Neural progenitor cell (in vitro differentiated cells): ENCODE measurements at places on chromosomes 4 and X. TPM values are rescaled to one million over a fixed set of nuclear protein-coding genes. Genes with fewer than 3 reads are reported as not detected.

DRD5 gene
- total RNA-seq: 0.06 TPM in 1 of 2 replicates, not detected in the other

GRCh38 chr4:151540728-151541388 lies 131.9 kb downstream of the FHIP1A start:
- DNase-seq: no peak

DNA sequence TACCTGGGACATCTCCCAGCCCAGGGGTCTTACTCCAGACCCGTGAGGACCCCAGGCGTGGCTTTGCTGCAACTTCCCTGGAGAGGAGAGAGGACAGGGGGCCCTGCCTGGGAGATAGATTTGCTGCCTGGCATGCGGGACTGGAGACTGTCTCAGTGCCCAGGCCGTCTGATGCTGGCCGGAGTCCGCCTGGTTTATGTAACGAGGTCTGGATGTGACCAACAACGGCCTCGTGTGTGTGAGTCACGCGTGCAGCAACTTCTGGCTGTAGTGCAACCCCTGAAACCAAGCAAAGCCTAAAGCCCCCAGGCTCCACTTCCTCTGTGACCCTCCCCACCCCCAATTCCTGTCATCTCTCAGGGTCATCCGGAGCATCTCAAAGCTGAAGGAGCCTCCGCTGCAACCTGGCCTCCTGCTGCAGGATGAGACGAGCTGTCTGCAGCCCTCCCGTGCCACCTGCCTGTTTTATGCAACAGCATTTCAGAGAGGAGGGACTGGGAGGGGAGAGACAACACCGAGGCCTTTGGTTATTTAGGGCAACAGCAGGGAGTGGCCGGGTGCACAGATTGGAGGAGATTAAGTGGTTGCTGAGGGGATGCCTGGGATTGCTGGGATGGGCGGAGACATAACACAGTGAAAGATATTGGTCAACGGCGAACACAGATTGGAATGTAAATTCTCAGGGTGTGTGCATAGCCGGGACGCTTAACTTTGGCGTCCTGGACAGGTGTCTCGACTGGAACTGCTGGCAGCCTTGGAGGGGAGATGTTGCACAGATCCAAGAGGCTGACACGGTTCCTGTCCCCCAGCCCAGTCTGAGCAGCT lies 16.0 kb downstream of the XG start:
- DNase-seq: peak; percentile 52

DNA sequence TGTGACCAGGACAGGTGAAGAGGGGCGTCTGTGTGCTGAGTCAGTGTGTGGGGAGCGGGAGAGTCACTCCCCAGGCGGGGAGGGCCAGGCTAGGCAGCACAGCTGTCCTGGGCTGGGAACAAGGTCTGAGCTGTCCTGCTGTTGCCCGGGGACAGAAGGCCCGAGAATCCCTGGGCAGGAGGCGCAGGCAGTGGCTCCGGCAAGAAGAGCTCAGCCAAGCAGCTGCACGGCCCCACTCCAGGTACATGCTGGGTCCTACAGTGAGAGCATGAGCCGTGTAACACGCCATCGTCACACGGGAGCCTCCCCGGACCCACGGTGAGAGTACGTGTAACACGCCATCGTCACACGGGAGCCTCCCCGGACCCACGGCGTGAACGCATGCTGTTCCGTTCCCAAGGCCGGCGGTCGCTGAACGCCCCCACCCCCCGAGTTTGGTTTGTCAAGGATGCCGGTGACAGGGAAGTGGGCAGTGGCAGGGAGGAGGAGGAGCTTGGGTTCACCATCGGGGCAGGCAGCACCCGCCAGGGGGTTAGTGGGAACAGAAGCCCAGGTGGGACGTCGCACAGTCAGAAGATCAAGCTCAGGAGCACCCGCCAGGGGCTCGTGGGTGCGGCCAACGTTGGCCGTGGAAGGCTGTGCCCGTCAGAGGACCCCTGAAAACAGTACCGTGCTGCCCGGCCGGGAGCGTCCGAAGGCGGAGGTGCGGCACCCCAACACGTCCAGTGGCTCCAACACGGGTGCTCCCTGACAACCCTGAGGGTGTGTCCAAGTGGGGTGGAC lies 15.6 kb downstream of the PPP2R3B start:
- no peak for DNase-seq

DNA sequence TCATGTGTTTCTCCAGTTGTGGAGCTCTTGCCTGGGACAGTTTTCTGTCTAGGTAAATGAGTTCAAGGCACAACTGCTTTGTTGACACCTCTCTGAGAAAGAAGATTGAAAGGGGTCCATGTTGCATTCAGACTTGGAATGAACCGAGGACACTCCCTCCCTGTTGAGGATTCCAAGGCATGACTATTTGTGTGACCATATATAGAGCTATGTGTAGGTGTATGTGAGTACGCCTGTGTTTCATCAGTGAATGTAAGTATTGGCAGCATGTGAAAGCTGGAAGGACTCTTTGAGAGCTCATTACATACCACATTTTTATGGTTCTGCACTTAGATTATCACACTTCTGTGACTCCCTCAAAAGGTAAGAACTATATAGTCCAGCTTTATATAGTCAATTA lies 3.4 kb downstream of the HEPH start:
- DNase-seq: no peak

GRCh38 chrX:39912126-39912525 lies 185.6 kb downstream of the BCOR start:
- no peak for DNase-seq

DNA sequence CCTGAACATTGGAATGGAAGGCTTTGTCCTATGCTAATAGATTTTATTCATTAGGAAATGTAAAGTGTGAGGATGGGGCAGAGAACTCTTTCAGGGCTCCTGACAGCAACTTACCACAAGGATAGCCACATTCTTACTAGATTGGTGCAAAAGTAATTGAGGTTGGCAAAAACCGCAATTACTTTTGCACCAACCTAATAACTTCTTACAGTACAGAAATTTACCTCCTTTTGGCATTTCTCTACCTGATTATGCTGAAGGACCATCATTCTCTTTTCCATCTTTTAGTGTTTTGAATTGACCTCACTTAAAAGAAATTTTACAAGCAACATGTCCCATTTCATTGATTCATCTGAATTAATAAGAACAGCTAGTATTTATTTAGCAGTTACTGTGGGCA lies 109.2 kb upstream of the AP1S2 start:
- DNase-seq: no peak

- no peak for DNase-seq
Observed at GRCh38 chrX:4936315-4936714, 1222.9 kb upstream of the PRKX start.

DNA sequence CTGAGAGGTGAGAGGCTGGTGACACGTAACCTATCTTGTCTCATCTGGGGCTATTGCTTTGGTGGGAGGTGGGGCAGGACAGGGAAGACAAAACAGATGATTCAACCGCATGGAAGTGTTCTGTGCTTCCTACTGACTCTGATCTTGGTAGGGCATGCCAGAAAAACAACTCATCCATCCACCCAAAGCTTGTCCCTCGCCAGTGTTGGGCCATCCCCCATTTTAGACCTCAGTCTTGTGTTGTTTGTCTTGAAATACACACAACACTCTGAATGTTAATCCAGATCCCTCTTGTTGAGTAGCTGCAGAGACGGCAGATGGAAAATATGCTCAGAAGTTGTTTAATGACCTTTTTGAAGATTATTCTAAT lies 377 bp downstream of the CHRNA9 start:
- no peak for DNase-seq

DNA sequence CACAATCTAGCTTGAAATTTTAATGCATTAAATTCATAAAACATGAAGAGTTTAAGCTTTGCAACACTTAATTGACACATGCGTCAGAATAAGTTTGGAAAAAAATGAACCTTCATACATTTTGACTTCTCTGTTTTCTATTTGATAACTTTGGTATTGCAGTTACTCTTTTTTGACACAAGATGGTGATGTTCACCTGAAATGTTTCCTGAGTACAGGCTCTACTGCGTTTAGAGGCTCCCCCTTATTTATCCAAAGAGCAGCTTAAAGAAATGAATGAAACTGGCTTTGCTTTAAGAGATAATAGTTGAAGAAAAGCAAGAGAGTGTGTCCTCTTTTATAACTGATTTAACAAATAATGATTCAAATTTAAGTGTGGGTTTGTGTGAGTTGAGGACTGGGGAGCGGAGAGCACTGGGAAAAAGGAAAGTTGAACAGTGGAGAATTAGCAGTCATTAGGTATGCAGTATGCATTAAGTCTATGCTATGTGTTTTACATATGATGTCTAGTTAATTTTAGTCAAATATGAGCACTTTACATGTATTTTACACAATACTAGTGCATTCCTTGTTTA lies 180.6 kb upstream of the NUDT6 start:
- DNase-seq: peak; percentile 44

ZNF157 gene
- total RNA-seq: 0.47 and 1.4 TPM in 2 replicates

GRCh38 chr4:123976285-123976684 lies 579.7 kb downstream of the SPRY1 start:
- peak; percentile 65 for DNase-seq

DNA sequence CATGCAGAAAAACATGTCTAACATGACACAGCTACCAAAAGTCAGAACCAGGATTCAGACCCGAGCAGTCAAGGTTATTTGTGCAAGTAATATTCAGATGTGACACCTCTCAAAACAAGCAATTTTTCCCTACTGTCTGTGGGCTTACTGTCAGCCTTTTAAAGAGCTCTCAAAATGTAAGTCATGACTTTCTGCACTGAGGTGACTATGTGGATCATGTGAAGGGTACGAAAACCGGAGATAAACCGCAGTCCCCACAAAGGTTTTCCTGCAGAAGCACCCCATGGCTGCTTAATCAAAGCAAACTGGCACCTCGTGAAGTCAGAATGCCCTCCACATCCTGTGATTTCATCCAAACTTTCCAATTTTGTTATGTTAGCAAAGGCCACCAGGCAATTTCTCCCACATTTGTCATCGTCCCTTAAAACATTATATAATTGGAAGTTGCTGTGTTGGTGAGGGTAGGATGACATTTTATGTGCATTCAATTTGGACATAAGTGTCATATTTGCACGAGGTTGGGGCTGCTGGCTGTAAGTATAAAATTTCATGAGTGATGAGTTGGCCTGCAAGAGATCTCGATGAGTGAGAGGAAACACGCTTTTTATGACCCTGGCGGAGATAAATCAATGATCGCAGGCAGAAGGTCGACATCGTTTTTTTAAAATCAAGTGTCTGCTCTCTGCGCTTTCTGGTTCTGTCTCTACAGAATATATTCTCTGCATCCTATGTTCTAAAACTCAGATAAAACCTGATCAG lies 161.2 kb downstream of the STK32B start:
- DNase-seq: no peak

SERPINA7 gene
- not detected in 2 replicates for total RNA-seq

LRAT gene
- total RNA-seq: 0.81 and 0.94 TPM in 2 replicates

RASL11B gene
- total RNA-seq: 6.8 and 10.1 TPM in 2 replicates

DNA sequence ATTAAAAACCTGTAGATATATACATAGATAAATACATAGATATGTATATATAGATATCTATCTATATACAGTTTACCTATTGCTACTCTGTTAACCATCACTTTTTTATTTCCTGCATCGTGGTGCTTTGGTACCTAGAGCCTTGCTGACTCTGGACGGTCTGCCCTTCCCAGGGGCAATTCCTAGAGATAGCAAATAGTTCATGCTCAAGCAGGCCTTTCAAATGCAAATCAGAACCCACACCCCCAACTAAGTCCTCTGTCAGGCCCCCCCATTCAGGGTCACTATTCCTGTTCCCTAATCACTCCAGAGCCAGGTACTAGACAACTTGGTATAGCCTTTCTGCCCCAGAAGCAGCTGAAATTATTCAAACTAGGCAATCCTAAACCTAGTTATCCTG lies 273.5 kb upstream of the ADGRL3 start:
- no peak for DNase-seq

DNA sequence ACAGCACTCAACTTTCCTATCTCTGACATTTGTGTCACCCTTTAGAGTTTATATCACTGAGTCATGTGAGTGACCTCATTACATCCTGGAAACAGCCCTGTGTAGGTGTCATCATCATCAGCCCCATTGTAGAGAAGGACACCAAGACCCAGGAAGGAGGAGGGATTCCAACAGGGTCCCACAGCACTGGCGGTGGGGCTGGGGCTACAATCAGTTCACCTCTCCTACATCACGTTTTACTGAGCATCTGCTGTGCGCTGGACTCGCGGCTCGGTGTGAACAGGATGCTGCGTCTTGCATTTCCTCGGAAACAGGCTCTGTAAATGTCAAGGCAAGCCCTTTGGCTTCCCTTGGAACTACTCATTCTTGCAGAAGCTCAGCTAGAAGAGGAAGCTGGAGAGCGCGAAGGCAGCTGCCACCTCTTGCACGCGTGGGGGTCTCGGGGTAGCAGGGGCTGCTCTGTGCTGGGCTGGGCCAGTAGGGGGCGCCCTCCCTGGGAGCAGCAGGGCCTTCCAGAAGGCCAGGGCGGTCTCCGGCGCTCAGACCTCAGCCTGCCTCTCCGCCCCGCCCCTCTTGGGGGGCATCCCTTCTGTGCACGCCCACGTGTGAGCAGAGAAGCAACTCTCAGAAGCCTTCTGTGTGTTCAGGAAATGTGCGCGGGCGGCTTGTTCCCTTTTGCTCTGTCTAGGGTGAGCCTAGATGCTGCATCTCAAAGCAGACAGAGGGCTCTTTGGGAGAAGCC lies 29.0 kb downstream of the REELD1 start:
- peak; percentile 27 for DNase-seq

DNA sequence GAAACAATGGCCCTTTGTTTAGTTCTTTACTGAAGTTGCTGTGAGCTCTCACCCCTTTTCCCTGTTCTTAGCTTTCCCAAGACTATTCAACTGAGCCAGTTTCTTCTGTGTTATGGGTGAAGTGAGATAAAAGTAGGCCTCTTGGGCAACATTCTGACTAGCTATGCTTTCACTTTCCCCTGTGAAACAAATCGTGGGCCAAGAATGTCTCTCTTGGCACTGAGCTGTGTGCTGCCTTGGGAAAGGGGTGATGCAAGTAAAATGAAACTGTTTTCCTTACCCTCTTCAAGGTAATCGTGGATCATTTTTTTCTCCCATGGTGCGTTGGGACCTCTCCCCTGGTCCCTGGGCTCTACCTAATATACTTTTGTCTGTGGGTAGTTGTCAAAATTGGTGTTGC lies 653.9 kb upstream of the MAGEB2 start:
- DNase-seq: no peak
